Stimulated activated CD8-positive, alpha-beta memory T cell treated with anti-CD3 and anti-CD28 coated beads, Interleukin-4, amount 100 ng/mL, for 4 hours (primary cell): ENCODE measurements at places on chromosomes 16 and 17.

- DNase-seq = no peak
These were observed 126.9 kb downstream of the PARN start for GRCh38 chr16:14502932-14503741.

- no peak for DNase-seq
These were observed 15.9 kb downstream of the LITAF start for GRCh38 chr16:11570806-11571205.

GRCh38 chr17:74040729-74041128, 162.7 kb upstream of the RPL38 start:
- DNase-seq = no peak

DNA sequence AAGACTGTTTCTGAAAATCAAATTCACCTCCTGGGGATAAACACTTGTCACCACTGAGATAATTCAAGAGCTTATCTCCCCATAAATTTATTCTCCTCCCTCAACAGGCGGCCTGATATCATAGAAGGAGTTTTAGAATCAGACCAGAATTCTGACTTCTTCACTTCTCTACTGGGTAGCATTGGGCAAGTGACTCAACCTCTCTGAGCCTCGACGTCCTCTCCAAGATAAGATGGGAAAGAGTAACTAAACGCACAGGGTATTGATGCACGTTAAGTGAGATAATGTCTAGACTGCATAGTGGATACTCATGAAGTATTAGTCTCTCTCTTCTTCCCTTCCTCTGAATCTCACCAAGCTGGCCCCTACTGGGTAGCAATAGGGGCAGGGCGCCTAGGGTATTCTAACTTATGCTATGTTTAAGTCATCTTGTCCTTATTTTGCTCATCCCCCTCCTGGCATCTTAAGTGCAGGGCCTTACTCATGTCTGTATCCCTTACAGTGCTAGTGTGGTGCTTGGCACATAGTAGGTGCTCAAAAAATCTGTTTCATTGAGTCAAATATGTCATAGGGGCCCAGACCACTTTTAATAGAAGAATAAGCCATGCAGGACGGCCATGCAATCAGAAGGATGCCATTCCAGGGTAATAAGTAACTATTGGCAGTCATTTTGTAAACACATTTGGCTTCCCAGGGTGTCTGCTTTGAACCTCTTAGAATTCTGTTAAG, 476.4 kb upstream of the CCL2 start:
- no peak for DNase-seq

DNA sequence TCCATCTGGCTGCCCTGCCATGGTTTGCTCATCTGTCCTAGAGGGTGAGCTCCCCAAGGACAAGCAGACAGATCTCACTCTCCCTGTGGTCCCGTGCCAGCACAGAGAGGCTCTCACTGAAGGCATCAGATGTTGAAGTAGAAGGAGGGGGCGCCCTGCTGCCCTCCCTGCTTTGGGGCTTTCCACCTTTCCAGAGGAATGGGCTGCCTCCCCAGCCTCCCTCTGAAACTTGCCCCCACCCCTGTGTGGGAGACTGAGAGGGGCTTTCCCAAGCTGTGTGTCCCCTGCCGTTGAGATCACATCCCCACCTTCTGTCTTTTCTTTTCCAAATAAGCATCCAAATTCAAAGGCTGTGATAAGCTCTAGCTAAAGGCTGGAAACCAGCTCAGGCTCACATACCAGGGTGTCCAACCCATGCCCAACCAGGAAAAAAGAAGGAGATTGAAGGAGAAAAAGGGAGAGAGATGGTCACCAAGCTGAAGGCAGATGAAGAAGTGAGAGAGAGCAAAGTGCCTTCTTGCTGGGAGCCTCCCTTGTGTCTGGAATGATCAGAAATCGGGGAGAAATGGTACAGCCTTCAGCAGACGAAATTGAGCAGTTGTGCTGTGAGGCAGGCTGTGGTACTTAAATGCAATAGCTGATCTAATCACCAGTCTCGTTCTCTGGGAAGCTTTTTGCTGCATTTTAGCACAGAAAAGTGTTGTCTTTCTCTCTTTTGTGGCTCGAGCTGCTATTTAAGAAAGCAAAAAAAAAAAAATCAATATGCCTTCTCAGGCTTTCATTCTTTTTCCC, 145.9 kb upstream of the LHX1 start:
- no peak for DNase-seq

GRCh38 chr17:64038331-64039105, 18.1 kb upstream of the ICAM2 start:
- DNase-seq = no peak

- no peak for DNase-seq
These were observed 3.8 kb downstream of the ARHGDIA start for GRCh38 chr17:81867170-81867990.

DNA sequence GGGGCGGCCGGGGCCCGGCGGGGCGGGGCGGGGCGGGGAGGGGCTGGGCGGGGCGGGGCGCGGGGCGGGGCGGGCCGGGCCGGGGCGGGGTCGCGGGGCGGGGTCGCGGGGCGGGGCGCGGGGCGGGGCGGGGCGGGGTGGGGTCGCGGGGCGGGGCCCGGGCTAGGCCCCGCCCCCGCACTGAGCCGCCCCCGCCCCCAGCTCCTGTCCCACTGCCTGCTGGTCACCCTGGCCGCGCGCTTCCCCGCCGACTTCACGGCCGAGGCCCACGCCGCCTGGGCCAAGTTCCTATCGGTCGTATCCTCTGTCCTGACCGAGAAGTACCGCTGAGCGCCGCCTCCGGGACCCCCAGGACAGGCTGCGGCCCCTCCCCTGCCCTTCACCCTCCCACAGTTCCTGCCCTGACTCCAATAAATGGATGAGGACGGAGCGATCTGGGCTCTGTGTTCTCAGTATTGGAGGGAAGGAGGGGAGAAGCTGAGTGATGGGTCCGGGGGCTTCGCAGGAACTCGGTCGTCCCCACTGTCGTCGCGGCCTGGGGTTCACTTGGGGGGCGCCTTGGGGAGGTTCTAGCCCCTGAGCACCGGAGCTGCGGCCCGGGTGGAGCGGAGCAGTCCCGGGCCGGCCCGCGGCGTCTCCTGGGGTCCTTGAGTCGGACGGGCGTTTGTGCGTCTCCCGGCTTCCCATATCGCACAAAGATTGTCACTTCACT, 795 bp upstream of the HBM start:
- DNase-seq = no peak

- DNase-seq = peak; percentile 10
These were observed 3.9 kb downstream of the GFAP start for GRCh38 chr17:44911133-44912001.

DNA sequence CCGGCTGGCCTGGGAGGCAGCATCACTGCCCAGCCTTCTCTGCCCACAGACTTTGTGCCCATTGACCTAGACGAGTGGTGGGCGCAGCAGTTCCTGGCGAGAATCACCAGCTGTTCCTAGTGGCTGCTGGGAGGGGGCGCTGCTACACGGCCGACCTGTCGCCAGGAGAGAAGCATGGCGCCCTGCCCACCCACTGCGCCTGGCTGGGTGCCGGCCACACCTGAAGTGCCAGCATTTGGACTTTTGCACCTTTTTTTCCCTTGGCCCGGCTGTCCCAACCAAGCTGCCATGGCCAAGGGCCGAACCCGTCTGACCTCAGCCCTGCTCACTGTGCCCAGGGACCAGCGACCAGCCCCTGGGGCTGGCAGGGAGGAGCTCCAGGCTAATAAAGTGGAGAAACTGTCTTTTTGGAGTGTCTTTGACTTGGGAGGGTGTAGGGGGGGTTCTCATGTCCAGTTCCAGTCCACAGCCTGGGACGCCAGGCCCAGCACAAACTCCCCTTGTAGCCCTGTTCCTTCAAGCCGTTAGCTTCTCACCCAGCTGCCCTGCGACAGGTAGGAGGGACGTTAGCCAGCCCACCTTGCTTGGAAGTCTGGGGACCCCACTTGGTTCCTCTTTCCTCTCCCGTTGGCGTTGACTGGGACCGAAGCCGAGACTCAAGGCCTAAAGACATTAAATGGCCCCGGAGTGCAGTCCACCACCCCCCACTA, 939 bp upstream of the WDR90 start:
- DNase-seq = no peak

DNA sequence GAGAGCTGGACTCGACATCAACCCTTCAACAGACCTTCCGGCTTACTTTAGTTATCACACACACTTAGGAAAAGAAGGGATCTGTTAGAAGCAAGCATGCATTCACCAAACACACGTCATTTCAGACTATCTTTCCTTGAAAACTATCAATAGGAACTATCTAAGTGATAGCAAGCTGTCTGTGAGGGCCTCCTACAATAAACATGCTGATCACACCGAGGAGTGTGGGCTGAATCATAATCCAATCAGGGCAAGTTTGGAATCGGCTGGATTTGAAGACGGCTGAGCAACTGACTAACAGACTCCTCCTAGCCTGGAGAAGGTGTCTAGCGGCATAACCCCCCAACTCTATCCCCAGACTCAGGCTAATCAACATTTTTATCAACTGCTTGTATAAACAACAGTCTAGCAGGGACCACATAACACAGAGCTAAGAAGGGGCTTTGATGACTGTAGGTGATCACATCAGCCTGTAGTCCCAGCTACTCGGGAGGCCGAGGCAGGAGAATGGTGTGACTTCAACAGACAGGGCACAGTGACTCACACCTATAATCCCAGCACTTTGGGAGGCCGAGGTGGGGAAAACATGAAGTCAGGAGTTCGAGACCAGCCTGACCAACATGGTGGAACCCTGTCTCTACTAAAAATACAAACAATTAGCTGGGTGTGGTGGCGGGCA, 14.1 kb downstream of the NXN start:
- no peak for DNase-seq

- DNase-seq = no peak
These were observed 4.7 kb upstream of the KRTAP3-1 start for GRCh38 chr17:41013606-41014005.

DNA sequence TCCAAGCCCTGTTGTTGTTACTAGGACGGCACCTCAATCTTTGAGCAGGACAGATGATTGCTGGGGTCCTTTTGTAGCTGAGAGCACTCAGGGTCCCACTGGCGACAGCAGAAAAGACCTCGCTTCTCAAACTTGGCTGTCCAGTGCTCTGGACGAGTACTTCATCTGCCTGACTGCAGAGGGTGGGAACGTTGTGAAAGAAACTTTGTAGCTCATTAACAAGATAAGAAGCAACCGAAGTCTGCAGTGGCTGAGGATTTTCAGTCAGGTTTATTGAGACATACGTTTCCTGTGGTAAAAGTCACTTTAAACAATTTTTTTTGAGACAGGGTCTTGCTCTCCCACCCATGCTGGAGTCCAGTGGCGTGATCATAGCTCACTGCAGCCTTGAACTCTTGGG, 191.7 kb downstream of the PRKCB start:
- DNase-seq = no peak

DNA sequence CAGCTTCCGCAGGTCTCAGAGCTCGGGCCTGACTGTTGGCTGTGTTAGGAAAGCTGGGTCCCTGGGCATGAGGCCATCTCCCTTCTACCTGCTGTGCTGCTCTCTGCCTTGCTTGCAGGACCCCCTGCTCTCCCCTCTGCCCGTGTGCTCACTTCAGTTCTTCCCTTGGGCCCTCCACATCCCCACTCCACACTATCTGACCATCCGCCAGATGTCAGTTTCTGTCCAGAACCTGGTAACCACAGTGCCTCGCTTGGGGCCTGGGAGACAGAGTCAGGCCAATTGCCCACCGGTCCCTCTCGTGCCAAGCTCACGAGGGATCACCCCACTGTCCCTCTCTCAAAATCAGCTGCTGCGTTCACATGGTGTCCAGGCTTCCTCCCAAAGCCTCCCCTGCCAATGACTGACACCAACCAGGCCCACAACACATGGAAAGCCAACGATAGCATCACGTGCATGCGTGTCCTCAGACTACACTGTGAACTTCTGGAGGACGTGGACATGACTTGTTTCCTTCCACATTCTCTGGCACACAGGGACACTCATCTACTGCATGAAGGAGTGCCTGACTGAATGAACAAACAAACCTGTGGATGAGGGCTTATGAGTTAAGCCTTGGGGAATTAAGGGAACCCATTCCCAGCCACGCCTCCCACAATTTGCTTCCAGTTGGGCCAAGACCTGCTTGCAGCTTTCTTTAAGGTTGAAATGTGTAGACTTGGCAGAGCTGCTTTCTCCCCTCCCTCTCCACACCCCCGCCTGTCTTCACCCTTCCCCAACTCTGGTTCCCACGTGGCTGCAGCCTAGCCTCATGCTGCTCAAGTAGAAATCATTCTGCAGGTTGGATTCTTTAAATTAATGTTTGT, 72.5 kb upstream of the ZNF423 start:
- no peak for DNase-seq

DNA sequence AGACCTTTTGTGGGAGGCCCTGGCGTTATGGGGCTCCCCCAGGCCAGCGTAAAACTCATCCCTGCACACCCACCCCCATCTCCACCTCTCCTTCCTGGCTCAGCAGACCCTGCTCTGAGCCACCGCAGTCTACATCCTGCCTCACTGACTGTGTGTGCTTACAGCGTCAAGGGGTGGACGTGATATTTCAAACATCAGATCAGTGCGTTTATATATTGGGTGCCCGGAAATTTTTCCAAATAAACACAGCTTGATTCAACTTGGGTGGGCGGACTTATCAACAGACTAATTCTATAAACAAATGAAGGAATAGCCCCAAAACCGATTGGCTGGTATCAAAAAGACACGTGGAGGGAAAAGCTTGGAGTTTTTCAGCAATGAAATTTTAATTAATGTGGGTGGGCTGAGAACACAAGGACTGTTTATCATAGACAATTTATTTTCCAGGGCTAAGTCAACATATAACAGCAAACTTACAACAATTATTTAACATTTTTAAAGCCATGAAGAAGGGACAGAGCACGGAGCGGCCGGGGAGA, at the start of gene FOXL1:
TSS of gene FOXL1 (plus strand) at position 489 of the 539 bp plus-strand sequence. CDS start 175 bp downstream, outside the sequence.
- no peak for DNase-seq

- no peak for DNase-seq
These were observed 220.4 kb downstream of the CBLN1 start for GRCh38 chr16:49061137-49061714.

DNA sequence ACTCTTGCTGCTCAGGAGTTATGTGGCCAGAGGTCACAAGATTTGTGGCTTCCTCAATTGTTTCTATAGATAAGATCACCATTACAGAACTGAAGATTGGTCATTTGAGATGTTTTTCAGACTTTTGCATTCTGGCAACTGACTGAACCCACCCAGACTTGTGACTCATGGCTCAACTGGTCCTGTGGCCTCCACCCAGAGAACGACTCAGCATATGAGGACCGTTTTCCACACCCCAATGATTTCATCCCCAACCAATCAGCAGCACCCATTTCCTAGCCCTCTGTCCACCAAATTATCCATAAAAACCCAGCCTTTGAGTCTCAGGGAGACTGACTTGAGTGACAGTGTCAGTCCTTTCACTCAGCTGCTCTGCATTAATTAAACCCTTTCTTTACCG, 143.2 kb upstream of the ASIC2 start:
- DNase-seq = no peak

GRCh38 chr17:50675627-50676026, 32.1 kb downstream of the ANKRD40 start:
- DNase-seq = no peak

GRCh38 chr17:41664587-41665565, 23.8 kb upstream of the EIF1 start:
- DNase-seq = no peak

- no peak for DNase-seq
These were observed 194.9 kb downstream of the MSI2 start for GRCh38 chr17:57451191-57451590.

- no peak for DNase-seq
These were observed 98.7 kb upstream of the ZNF750 start for GRCh38 chr17:82938486-82938872.

GRCh38 chr17:44219616-44220212, at the start of gene UBTF:
Gene UBTF, minus strand, starts transcription at chr17:44219675. Its CDS starts 1,446 bp downstream, at chr17:44218229.
- peak; percentile 57 for DNase-seq

- DNase-seq = no peak
These were observed 2.8 kb upstream of the KSR1 start for GRCh38 chr17:27453471-27453870.

GRCh38 chr16:83343935-83344366, 463.8 kb upstream of the HSBP1 start:
- no peak for DNase-seq
